ENCODE measurements at places on chromosomes 3 and 15.
A peak's percentile ranks its signal among the peaks of the same experiment; 100 is the strongest.

DNA sequence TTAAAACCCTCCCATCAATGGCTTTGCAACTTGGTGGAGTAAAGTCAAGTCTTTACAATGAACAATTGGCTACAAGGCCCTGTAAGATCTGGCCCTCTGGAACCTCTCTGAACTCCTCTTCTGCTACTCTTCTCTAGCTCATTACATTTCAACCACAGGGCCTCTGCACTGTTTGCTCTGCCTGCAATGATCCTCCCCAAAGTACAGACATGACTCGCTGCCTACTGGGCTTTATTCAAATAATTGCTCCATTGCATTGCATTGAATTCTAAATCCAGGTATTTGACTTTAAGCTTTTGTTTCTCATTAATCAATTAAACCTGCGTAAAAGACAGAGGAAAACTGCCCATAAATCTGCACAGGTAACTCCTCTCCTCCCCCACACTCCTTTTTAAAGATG, 96.7 kb downstream of the CD47 start:
- no peak for DNase-seq

- no peak for DNase-seq
Measured at GRCh38 chr3:125140818-125141595, 71.5 kb downstream of the SLC12A8 start.

DNA sequence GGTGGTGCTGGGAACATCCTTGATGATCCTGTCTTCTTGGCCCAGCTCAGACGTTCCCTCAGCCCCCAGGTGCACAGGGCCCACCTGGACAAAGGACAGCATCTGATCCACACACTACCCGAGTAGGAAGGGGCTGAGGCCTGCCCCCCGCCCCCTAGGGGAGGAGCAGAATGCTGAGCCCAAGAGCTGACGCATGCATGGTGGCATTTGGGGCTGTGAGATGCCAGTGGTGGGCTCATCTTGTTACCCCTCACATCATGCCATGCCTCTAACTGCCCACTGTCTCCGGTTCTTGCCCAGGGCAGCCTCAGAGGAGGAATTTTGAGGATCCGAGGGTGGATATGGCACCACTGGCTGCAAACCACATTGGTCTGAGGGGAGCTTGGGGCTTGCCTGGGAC, 61.5 kb downstream of the LINGO1 start:
- no peak for DNase-seq

- no peak for DNase-seq
Measured at GRCh38 chr3:55165278-55165677, 237.4 kb upstream of the LRTM1 start.

GRCh38 chr15:77631745-77632533, 773 bp downstream of the LINGO1 start:
- DNase-seq = peak; percentile 34

DNA sequence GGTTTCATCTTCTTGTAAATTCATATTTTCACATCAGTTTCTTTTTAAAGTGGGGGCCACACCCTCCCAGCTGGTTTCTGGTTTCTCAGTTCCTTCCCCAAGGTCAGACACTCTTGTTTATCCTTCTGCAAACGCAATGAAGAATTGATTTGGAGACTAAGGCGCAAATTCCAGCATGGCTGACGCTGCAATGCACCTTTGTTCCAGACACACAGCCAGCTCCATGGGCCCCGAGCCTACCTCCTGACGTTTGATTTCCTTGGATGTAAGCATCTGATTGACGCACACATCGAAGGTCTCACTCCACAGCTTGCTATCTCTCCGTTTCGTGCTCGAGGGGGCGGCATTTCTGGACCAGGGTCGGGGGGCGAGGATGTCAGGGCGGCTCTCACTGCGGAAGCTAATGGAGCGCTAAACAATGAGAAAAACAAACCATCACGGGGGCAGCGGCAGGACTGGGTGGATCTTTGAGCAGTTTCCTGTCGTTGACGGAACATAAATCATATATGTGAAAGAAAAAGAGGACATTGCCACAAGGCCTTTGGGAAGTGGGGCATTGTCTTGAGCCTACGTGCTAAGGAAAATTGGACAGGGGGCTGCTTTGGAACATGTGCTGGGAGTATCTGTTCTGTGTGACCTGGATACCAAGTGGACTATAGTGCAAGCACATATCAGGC, 46.9 kb downstream of the ARHGEF3 start:
- DNase-seq = no peak

- DNase-seq = peak; percentile 73
Measured at GRCh38 chr3:159635047-159635641, 353.5 kb upstream of the IL12A start.

DNA sequence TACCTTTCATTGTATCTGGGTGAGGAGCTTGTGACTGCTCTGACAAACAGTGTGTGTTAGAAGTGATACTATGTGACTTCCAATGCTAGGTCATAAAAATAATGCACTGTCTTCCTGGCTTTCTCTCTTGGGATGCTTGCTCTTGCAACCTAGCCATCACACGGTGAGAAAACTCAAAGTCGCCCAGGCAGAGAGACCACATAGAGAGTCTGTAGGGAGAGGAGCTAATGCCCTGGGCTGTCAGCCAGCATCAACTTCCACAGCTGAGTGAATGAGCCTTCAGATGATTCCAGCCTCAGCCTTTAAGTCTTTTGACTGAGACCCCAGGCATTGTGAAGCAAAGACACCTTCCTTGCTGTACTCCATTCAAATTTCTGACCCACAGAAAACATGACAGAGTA, 220.6 kb upstream of the SGO1 start:
- no peak for DNase-seq

DNA sequence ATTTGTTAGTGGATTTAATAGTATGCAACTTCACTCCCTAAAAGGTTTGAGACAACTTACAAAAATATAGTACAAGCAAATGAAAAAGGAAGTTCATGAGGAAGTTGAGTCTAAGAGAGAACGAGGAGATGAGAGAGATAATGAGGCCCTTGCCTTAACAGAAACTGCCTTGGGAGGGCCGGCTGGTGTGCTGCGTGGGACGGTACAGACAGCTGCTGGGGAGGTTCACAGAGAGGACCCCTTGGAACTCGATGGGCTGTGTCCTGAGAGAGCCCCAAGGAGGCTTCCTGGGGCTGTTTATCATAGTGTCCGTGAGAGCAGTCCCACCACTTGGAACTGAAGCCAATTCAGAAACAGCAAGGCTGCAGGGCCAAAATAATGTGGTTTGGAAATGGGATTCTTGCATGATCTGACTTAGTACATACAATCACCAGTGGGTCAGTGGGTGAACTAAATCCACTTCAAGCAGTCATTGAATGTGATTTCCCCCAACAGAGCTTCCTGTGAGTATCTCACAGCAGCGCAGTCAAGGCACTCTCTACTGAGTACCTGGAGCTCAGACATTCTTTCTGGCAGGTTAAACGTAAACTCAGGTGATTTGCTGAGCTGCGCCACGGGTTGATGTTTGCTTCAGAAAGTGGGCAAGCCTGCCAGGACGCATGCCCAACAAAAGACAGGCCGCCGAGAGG, 90.8 kb downstream of the CRTC3 start:
- no peak for DNase-seq

DNA sequence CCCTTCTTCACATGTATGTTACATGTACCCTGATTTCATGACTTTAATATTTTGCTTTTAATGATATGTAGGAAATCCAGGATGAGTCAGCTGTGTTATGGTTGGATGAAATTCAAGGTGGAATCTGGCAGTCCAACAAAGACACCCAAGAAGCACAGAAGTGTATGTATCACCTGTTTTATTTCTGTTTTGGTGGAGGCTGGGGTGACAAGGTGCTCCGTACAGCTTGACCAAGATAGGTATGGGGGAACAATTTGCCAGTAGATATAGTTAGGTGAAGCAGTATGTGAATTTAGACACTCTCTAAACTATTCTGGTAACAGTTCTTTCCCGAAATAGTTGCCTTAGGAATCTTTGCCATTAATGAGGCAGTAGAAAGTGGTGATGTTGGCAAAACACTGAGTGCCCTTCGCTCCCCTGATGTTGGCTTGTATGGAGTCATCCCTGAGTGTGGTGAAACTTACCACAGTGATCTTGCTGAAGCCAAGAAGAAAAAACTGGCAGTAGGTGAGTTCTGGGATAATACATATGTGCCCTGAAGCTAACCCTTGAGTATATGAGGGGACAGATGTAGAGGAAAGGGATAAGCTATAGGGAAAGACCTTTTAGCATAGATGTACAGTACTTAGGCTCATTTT, 63.7 kb upstream of the CRTC3 start:
- DNase-seq = no peak

DNA sequence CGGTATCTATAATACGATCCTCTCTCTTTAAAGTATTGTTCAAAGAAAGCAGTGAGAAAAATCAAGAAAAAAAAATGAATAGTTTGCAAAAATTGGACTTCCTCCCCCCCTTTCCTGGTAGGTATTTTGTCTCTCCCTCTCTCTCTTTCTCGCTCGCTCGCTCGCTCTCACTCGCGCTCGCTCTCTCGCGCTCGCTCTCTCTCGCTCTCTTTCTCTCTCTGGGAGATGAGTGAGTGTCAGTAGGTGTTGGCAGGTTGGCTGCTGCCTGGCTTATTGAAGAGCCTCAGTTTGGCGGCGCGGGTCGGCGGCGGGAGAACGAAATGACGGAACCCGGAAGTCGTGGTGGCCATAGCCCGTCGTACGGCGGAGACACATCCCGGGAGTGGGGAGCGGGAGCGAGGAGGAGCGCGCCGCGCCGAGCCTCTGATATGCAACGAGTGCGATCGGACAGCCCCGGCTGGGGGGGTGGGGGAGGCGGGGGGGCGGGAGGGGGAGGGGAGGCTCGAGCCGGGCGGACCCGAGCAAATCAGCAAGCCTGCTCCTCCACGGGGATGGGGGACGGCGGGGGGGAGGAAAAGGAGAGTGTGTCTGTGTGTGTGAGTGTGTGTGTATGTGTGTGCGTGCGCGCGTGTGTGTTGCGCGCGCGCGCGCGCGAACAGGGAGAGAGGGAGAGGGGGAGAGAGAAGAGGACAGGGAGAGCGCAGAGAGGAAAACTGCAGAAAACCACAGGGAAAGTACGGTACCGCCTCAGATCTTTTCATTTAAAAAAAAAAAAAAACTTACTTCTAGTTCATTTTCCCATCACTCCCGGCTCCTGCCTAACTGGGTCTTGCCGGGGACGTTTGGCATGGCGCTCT, at the start of gene MEIS2:
Gene MEIS2 (minus strand): TSS at position 441 of the 857 bp plus-strand sequence. CDS start 1,083 bp downstream, outside the sequence.
- peak; percentile 79 for DNase-seq

DNA sequence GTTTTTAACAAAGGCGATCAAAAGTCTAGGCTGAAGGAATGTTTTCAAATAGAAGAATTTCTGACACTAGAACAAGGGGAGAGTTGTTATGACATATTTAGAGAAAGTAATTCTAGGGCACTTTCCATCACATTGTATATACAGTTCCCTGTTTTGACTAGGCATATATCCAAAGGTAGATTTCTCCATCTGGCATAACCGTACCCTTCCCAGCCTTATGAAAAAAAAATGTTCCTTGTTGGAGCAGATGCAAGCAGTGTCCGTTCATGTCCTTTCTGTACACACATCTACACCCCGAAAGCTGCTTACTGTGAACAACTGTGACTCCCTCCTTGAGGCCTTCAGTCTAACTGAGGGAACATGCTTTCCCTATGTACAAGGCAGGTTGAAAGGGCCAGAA, 271.7 kb upstream of the GBE1 start:
- DNase-seq = no peak

GRCh38 chr15:59299929-59300617, 72.6 kb downstream of the MYO1E start:
- DNase-seq = peak; percentile 91

- no peak for DNase-seq
Measured at GRCh38 chr3:26202169-26202568, 412.3 kb downstream of the OXSM start.

- no peak for DNase-seq
Measured at GRCh38 chr3:14485981-14486380, 54.2 kb downstream of the GRIP2 start.

GRCh38 chr15:78717956-78718656, 77.1 kb upstream of the CHRNB4 start:
- no peak for DNase-seq

GRCh38 chr3:149585401-149585726, 72.5 kb downstream of the WWTR1 start:
- no peak for DNase-seq

DNA sequence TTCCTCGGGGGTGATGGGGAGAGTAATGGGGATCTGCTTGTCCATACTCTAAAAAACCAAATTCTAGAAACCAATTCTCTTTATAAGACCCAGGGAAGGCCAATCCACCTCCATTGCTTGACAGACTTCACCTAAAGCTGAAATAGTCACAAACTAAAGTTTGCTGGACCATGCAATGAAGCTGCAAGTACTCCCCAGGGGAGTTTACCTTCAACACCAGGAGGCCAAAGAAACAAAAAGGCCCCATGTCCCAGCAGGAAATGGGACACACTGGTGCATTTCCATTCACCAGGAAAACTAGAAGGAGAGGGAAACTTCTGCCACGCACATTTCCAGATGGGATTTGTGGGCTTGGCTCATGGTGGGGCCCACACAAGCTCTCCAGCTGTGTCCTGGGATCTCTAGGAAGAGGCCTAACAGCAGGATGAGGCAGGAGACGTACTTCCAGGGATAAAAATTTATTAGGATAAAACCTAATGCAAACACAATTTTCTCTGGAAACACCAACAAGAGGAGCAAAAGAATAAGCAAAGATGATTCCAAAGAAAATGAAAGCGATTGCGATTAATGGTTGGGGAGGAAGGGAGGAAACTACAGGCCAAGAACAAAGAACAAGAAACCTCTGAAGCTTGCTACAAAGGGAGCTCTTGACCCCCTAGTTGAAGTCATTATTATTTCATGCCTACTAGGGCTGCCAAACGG, 238.0 kb upstream of the LRTM1 start:
- no peak for DNase-seq

GRCh38 chr3:8875836-8876235, 87.4 kb downstream of the RAD18 start:
- DNase-seq = no peak

DNA sequence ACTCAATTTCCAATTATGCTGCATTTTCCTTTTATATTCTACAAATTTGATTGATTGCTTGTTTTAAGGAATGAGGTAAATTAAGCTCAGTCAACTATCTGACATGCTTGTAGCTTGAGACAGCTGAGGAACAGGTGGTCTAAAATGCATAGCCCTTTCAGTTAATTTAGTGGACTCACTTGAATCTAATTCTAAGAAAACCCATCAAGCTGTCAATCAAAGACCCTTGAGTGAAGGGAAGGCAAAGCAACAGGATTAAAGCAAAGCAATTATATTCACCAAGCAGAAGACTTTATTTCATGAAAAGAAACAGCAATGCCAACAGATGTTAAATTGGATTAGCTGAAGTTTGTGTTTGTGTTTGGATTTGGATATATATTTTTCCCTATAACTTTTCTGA, 228.5 kb downstream of the ARPP21 start:
- DNase-seq = no peak

GRCh38 chr3:148716657-148717056, 19.0 kb downstream of the AGTR1 start:
- no peak for DNase-seq

- DNase-seq = no peak
Measured at GRCh38 chr15:74215958-74216357, 13.4 kb upstream of the STRA6 start.

- peak; percentile 48 for DNase-seq
Measured at GRCh38 chr3:151290673-151291072, 12.3 kb upstream of the P2RY14 start.

GRCh38 chr15:67070892-67071664, 5.7 kb downstream of the SMAD3 start:
- no peak for DNase-seq

Measured in A549 (cell line).